ENCODE measurements at places on chromosomes 7 and 10.

GRCh38 chr10:58302254-58302653, 32.6 kb upstream of the UBE2D1 start:
- DNase-seq, result no peak

DNA sequence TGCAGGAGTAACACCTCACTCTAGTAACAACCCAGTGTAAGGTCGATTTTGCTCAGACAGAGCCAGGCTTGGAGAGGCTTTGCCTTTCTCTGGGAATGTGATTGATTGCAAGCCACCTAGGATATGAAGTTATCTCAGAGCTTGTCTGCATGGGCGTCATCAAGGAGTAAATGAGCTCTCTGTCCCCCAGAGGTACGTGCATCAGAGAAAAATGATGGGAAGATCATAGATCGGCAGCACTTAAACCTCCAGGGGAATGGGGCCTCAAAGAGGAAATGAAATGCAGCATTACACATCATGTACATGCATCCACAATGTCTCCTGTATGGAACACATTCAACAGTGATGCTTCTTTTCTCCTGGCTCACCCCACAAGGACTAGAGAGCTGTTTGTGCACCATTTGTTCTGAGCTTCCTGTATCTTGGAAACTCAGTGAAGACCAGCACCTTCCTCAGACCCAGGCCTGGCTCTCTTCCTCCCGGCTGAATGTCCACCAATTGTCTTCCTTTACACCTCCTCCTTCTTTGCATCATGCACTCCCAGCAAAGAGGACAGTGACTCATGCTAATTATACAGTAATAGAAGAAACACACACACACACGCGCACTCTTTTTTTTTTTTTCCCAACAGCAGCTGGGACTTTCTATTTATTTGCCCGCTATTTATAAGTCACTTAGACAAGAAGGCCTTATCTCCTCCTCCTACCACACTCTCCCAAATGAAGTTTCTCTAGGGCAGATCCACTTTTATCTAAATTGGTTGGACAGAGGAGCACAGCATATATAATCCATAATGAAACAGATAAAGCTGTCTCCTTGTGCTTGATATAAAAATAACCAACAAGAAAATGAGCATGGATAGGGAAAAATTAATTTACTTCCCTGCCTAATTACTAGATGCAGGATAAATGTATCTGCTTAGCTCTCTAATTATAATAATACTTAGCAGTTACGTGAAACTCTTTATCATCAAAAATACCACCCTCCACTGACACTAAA, 990.7 kb downstream of the CCSER2 start:
- DNase-seq, result peak; percentile 65

GRCh38 chr10:108422286-108422685, 1257.8 kb upstream of the SORCS1 start:
- DNase-seq, result no peak

DNA sequence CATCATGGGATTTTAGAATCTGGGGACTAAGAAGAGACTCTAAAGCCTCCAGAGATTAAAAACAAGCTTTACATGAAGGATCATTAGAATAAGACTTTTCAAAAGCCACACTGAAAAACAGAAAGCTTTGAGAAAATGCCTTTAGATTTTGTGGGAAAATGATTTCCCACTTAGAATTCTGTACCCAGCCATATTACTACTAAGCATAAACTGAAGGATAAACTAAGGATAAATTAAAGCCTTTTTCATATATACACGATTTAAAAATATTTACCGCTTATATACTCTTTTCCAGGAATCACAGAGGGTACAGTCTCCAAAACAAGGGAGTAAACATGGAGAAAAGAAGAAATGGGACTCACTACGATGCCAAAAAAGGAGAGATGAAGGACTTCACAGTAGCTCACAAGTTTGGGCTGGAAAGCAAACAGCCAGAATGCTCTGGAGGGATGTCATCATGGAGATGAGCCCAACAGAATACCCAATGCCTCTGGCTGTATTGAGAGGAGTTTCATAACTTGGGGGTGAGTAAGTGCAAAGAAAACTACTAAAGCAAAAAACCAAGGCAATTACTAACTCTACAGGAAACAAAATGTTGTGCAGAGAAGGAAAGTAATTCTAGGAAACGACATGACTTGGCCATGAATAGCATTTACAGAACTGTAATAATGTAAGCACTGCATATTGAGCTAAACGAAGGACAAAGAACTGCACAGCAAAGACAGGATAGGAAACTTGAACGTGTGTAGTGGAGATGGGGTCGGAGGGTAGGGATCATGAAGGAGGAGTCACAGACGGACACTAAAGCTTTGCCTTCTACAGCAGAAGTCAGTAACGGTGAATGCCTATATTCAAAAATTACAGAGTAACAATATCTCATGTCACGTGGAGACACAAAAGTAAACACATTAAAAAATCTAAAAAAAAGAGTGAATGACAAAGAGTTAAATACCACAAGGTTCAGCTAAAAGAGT, 61.4 kb upstream of the ASAH2 start:
- DNase-seq, result peak; percentile 93

GRCh38 chr10:29069941-29070340, 218.9 kb upstream of the LYZL1 start:
- no peak for DNase-seq

DNA sequence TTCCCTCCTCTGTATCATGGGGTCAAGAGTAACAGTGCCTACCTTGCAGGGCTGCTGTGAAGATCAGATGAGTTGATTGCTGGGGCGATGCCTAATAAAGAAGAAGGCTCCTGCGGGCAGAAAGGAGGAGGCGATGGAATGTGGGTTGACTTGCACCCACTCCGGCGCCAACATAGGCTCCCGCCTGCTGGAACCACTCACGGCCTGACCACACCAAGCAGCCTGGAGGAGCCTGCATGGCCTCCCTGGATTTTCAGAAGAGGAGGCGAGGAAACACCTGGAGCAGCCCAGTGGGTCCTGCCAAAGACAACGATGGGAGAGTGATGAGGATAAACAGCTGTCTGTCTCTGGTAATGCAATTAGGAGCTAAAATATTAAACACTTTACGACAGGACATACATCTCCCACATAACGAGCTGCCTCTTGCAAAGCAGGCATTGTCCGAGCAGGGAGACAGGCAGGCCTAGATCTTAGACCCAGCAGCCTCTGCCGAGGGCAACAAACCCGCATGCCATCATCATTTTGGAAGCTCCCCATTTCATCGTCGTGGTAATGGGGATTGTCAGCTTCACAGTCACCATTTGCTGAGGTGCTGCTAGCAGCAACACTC, 302.9 kb upstream of the ZMIZ1 start:
- DNase-seq, result no peak

GRCh38 chr7:42925630-42926029, 6.3 kb downstream of the PSMA2 start:
- DNase-seq, result no peak

DNA sequence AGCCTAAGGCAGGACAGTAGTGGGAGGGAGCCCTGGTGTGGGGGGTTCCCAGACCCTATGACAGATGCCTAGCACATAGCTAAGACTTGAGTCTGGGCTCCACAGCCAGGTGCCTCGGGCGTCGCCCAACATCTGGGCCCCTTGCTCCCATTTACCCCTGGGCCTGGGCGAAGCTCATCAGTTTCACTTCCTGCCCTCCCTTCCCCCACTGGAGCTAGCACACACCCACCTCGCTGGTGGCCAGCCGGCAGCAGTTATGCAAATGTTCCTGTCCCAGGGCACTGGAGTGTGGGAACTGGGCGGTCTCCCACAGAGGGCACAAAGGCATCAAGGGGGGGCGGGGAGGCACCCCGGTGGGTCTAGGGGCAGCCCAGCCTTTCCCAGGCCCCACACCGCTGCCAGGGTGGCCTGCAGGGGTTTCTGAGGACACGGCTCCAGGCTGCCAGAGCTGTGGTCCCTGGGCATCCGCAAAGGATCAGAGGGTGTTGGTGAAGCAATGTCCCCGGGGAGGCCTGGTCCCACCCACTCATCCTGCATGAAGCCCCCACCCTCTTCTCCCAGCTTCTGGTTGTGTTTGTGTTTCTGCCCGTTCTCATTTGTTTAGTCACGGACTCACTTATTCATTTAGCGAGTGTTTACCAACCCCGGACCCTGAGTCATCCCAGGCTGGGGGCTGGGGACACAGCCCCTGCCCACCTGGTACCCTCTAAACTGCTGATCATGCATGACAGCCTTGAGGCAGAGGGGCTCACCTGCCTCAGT, 20.4 kb downstream of the SH2B2 start:
- DNase-seq, result peak; percentile 43

GRCh38 chr7:1748839-1749173, 78.7 kb downstream of the ELFN1 start:
- DNase-seq, result no peak

GRCh38 chr10:113528876-113529275, 24.0 kb upstream of the HABP2 start:
- DNase-seq, result no peak

- no peak for DNase-seq
These were observed 51.5 kb upstream of the ITGB1 start for GRCh38 chr10:33009244-33010131.

DNA sequence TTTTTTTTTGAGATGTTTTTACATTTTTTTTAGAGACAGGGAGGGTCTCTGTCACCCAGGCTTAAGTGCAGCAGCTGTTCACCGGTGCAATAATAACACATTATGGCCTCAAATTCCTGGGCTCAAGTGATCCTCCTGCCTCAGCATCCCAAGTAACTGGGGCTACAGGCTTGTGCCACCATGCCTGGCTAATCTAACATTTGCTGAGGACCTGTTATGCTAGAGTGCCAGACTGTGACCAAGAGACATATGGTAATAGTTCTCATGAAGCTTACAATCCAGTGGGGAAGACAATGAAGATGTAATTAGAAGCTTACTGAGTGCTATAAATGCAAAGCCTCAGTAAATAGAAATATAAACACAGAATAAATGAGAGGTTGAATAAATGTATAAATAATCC, 17.6 kb upstream of the ORC5 start:
- no peak for DNase-seq

DNA sequence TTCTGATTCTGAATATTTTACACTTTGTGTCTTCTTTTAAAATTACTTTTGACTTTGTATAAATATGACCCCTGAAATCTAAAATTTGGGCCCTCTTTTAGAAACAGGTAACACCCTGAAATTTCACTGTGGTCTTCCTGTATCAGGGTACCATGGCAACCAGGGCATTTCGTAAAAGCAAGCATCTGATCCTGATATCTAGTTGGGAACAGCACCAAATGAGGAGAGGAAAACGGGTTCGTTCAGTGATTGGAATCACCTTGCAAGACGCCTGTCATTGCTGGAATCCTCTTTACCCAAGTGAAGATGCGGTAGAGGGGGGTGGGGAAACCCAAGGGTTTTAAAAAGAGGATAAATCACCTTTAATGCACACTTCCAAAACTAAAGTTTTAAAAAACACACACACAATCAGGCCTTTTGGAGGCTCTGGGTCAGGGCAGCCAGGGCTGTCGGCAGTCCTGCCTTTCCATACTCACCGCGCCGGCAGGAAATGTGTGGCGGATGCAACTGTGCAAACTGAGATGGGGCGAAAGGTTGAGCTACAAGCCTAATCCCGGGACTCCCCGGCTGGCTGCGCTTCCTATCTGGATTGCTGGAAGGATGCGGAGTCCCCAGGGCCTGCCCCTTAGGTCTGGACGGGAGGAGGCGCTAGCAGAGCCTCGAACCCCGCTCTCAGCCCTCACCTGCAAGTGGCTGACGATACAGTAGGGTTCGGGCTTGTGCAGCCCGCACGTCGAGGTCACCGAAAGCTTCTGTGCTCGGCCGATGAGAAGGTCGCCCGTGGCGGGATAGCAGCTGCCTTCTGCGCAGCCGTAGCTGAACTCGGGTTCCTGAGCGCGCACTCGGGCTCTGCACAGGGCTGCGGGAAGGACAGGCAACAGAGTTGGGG, 1.8 kb downstream of the LAMB1 start:
- DNase-seq, result peak; percentile 55

DNA sequence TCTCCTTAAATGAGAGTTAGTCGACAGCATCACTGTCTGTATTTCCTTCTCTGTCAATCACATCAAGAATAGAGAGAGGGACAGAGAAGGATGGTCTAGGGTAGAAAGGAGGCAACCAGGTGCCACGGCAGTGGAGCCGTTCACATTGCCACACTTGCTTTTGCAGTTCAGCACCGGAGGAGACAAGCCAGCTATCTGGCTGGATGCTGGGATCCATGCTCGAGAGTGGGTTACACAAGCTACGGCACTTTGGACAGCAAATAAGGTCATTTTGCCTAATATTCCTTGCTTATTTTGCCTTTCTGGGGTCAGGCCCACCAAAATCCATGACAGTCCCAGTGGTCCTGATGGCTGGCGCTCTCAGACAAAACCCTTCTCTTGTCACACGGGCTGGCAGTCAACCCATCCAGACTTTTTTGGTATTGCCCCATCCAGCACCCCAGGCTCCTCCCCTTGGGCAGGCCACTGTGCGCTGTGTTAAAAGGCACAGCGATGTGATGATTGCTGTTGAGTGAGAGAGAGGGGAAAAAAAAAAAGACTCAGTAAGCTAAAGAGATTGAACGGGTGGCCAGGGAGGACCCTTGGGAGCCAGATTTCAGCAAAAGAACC, 8.4 kb downstream of the CPA2 start:
- no peak for DNase-seq

All from bronchial epithelial cell (primary cell).